ENCODE measurements at places on chromosomes 16 and 17.

GRCh38 chr17:41559548-41559947, 12.3 kb downstream of the KRT9 start:
- no peak for DNase-seq

DNA sequence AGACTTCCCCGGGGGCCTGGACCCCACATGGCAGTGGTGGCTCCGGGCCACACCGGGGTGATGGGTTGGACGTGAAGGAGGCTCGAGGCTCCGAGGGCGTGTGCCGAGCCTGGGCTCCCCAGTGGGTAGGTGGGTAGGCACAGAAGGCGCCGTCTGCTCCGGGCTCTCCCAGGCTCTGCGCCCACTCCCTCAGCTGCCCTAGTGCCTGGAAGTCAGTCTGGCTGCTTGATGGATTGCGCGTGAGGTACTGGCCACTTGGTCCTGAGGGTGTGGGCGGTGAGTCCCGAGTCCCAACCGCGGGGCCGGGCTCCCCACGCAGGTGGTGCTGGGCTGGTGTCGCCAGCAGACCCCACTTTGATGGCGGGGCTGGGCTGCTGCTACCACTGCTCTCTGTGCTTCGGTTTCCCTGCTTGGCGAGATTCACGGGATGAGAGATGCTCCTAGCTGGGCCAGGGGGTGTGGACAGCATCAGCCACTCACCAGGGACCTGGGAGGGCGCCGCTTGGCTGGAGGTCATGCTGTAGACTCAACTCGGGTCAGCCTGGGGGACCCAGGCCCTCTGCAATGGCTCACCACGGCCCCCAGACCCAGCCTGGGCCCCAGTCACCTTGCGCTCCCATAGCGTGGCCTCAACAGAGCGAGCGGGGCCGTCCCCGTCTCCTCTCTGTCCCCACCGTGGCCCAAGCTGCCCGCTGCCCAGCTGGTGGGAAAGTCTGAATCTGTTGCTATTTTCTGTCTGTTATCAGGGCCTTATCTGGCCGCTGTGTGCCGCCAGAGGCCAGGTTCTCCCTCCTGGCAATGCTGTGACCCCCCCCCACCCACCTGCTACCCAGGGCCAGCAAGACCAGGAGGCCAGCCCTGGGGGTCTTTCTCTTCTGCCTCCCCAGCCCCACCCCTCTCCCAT, 26.1 kb downstream of the ZFPM1 start:
- DNase-seq, result no peak

- no peak for DNase-seq
Observed at GRCh38 chr17:1469231-1469852, 13.3 kb upstream of the CRK start.

- DNase-seq, result peak; percentile 28
Observed at GRCh38 chr16:2149630-2150417, 1.4 kb downstream of the RAB26 start.

- no peak for DNase-seq
Observed at GRCh38 chr16:88727871-88728270, 21.6 kb downstream of the CTU2 start.

DNA sequence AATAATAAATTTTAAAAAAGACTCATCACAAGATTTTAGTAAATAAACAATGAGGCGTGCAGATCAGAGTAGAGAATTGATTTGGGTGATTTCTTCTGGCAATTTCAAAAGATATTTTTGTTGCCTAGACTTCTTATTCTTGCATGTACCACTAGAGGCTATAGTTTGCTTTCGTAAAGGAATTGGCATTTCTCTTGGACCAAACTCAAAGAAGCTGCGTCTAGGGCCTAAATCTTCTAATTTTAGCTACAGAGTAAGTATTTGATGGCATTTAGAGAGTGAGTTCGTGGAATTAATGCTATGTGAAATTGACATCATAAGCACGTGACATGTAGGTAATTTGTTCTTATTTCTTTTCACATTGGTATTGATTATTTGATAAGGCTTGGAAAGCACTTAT, 24.4 kb upstream of the ABCC11 start:
- no peak for DNase-seq

DNA sequence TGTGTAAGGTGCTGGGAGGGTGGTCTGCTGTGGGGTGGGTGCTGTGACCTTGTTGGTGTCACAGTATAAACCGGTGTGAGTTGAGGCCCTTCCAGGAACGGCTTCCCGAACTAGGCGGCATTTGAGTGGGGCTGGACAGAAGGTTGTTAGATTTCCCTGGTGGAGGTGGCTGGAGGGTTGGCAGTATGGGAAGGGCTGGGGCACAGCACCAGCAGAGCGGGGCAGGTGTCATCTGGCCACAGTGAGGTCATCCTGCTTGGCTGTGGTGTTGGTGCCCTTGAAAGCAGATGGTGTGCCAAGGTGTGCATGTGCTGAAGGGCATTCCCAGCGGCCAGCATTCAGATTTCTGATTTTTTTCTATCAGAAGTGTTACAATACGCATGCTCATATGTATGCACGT, 28.1 kb downstream of the BANP start:
- no peak for DNase-seq

GRCh38 chr16:1331712-1332617, 1.5 kb upstream of the BAIAP3 start:
- DNase-seq, result no peak

GRCh38 chr17:82492643-82493225, 26.8 kb upstream of the FOXK2 start:
- DNase-seq, result no peak

- no peak for DNase-seq
Observed at GRCh38 chr17:5680766-5681165, 96.5 kb upstream of the NLRP1 start.

DNA sequence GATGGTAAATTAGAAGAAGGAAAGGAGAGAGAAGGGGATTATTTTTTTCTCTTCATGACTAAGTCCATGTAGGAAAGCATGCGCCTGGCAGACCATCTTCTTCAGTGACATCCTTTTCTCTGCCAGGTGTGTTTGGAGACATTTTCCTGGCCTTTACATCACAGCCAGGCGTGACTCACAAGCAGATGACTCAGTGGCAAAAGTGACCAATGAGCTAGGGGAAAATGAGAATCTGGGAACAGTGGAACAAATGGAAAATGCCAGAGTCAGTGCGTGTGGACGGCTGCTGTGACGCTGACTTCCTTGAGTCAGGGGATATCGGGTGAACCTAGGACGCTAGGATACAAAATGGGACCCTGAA, 9.4 kb downstream of the KIAA0513 start:
- DNase-seq, result no peak

- DNase-seq, result no peak
Observed at GRCh38 chr17:65742403-65743307, 181.2 kb upstream of the AXIN2 start.

- no peak for DNase-seq
Observed at GRCh38 chr17:76254275-76254674, 10.9 kb upstream of the UBALD2 start.

DNA sequence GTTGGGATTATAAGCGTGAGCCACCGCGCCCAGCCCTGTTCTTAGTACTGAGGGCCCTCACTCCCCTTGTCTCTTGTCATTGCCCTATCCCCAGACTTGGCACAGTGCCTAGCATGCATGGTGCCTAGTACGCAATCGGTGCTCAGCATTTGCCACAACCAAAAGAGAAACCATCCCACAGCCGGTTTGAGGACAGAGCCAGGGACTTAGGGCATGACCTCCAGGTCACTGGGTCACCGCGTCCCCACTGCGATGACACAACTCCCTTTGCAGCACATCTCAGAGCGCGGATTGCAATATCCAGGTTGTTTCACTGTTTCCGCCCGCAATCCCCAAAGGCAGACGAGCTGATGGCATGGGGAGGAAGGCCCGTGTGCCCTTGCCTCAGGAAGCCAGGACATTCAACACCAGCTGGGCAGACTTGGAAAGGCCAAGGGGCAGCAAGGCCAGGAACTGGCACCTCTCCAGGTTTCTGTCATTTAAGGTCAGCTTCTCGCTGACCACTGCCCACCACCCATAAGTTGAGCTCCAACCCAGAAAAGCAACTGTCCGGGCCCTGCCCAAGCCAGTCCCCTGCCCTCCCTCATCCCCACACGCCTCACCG, 274.5 kb downstream of the MRTFB start:
- DNase-seq, result no peak

DNA sequence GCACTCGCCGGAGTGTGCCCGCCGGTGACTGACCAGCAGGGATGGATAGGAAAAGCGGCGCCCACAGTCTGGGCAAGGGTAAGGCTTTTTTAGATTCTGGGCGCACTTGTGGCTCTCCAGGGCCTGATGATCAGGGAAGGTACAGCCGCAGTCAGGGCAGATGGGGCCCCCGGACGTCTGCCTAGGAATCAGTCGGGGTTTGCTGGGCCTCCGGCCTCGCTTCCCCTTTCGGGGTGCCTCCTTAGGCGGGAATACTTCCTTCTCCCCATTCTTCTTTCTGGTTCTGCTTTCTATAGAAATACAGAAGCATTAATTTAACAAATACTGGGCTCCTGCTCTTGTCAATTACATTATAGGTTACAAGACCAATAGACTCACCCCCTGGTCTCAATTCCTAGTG, 5.0 kb downstream of the ZNF689 start:
- DNase-seq, result no peak

GRCh38 chr17:30526401-30526800, 49.2 kb downstream of the GOSR1 start:
- DNase-seq, result no peak

- no peak for DNase-seq
Observed at GRCh38 chr16:21274172-21274726, 3.8 kb downstream of the CRYM start.

- DNase-seq, result no peak
Observed at GRCh38 chr17:283911-284675, 68.5 kb downstream of the RPH3AL start.

GRCh38 chr17:4604111-4604644, 19.8 kb downstream of the SMTNL2 start:
- DNase-seq, result no peak

DNA sequence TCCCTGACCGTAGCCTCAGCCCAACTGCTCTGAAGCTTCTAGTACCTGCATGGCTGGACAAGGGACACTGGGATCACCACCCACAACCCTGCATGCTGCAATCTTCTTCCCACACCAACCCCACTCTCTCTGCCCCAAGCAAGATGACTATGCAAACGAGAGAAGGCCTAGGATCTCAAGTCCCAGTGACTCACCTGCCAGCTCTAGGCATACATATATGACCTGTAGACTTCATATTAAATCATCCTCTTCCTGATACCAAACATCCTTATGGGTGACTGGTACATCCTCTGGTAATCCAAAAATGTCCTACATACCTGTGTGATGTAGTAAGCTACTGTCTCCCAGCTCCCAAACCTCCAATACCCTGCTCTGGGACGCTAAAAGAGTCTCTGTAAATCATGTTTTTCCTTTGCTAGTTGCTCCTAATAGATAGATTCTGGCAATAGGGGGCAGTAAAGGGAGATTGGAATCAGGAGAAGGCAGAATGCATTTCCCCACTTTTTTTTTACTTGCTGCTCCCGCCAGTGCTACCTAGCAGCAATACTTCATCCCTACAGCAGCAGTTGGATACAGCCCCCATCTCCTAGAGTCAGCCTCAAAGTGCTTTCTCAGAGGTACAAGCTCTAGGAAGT, 43.4 kb upstream of the SOX9 start:
- DNase-seq, result no peak

DNA sequence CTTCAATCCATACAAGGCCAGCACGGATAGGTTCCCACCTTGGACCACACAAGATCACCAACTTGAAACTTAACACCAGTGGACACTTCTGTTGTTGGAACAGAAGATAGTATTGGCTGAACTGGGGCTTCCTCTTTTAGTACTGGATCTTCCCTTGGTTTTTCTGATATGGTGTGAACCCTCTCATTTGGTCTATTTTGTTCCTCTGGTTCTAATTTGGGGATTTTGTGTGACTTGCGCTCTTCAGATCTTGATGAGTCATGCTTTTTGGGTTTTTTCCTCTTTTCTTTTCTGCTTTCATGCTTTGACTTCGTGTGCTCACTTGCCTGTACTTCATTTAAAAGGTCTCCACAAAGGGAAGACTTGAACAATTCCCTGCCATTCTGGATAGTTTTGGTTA, 39.0 kb downstream of the SOST start:
- no peak for DNase-seq

DNA sequence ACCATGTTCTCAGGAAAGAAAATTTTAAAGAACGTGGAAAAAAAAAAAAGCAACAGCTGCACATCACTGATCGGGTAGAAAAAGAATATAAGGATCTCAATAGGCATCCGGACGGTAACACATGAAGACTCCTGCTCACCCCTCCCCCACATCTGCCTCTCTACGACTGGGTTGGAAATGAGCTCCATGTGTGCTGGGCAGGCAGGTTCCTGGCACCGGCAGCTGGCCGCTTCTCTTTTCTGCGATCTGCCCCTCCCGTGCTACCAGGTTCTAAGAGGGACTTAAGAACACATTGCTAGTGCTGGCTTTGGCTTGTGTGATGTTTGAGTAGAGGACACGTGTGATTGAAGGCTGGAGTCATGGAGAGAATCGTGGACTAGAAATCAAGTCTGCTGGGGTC, 115.5 kb downstream of the AATF start:
- no peak for DNase-seq

- DNase-seq, result no peak
Observed at GRCh38 chr17:64277831-64278562, 14.9 kb upstream of the TEX2 start.

DNA sequence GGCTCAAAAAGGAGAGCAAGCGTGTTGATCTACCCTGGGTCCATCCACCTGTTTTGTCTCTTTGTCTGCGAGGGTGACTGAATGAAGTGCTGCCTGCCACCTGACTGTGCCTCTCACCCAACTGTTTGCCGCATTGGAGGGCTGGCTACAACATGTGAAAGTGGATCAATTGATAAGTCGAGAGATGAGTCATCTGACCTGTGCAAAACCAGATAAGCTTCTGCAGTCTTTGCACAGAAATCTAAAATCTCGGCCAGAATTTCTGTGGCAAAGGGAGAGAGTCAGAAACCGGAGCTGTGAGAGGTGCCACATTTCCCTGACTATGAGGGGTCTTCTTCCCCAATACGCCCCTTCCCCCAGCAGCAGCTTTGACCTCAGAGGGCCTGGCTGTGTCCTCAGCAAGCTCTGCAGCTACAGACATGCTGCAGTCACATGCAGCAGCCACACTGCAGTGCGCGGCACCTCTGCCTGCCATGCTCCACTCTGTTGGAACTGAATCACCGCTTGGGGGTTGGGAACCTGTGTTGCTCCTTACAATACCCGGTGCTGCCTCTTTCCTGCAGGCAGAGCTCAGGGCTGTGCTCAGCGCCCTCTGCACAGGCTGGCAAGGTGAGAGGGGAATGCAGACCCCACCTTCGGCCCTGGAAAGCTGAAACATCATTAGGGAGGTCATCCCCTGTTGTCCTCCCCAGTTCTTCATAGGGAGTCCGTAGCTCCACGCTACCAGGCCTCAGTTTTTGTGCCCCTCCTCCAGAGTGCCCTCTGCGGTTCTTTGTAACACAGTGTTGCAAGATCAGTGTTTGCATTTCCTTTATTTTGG, 16.2 kb upstream of the HAS3 start:
- DNase-seq, result no peak

DNA sequence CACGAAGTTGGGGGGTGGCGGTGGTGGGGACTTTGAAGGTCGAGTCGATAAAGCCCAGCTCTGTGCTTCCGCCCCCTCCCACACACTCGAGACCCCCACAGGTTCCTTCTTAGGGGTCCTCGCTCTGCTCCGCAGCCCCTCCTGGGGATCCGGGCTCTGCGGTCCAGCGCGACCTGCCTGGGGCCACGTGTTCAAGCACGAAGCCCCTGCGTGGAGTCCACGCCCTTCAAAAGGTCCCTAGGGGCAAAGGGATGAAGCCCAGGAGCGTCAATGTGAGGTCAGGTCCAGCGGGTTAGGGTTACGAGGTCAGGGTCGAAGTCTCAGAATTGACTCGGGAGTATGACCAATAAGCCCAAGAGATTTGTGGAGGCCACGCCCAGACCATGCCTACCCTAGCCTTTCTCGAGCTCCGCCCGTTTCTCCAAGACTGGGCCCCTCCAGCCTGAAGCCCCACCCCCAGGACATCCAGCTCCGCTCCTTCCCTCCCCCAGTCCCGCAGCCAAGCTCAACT, 786 bp upstream of the CACNA1G start:
- peak; percentile 28 for DNase-seq

- DNase-seq, result no peak
Observed at GRCh38 chr16:50193594-50193993, 40.5 kb downstream of the TENT4B start.
